Glomerular endothelial cell (primary cell): ENCODE measurements at places on chromosomes 7 and 10. TPM values are rescaled to one million over a fixed set of nuclear protein-coding genes. Genes with fewer than 3 reads are reported as not detected.

ZNRF2 gene
- 4.1 and 6.6 TPM in 2 replicates for total RNA-seq

ASB10 gene
- not detected in 2 replicates for total RNA-seq

SUGCT gene
- 3.1 and 4.3 TPM in 2 replicates for total RNA-seq

LEP gene
- not detected in 2 replicates for total RNA-seq

RET gene
- total RNA-seq = 0.44 and 2.3 TPM in 2 replicates

CAV2 gene
- 183 and 189 TPM in 2 replicates for total RNA-seq

MDFIC gene
- 11.0 and 16.6 TPM in 2 replicates for total RNA-seq

NRG3 gene
- 6.6 and 8.9 TPM in 2 replicates for total RNA-seq
